ENCODE measurements at places on chromosomes 2 and 18. TPM values are rescaled to one million over a fixed set of nuclear protein-coding genes. Genes with fewer than 3 reads are reported as not detected.

The REG3G gene
- not detected for total RNA-seq

The TGFA gene
- 0.91 TPM for total RNA-seq

The PAPOLG gene
- 20.9 TPM for total RNA-seq

The RBKS gene
- 5.4 TPM for total RNA-seq

The RAPGEF4 gene
- 1.3 TPM for total RNA-seq

The PLB1 gene
- 4.1 TPM for total RNA-seq
